ENCODE measurements at places on chromosomes 6 and 20. TPM values are rescaled to one million over a fixed set of nuclear protein-coding genes. Genes with fewer than 3 reads are reported as not detected.

Gene PPP1R14C
- not detected for total RNA-seq

Gene DUSP15
- total RNA-seq = 3.2 TPM

Gene SNRNP48
- 25.4 TPM for total RNA-seq

Gene POM121L2
- total RNA-seq = not detected

Gene NTSR1
- total RNA-seq = 0.54 TPM

Gene SLC22A16
- total RNA-seq = 0.42 TPM

DNA sequence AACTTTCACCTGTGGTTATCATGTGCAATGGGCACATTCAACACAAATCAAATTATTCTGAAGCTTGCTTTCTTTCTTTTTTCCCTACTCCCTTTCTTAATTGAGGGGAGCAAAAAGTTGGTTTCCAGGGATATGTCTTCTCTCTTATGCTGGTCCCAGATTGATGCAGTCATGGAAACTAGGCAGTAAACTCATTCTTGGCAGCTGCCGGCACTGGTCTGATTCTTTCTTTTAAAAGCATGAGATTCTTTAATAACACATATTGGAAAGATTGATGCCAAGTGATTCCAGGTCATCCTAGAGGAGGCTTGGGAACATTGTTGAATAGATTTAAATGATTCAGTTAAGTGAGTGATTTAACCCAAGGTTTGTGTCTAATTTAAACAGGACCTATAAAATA, 29.0 kb downstream of the PTPRA start:
- DNase-seq = no peak

DNA sequence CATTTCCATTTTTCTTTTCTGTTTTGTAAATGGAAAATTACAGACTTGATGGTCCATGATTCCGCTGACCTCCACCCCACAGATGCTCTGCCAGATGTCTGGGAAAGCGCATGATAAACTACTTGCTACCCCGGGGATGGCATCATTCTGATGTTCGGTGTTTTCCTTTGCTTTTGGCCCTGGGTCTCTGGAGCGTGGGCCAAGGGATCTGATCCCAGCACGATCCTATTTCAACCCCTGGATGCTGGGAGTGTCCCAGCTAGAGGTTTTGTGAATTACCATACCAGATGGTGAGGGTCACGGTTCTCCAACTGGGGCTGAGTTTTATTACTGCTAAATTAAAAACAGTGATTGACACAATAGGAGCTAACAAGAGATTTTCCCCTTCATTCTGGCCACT, 25.2 kb upstream of the MYLIP start:
- no peak for DNase-seq

GRCh38 chr20:62316331-62317166, 13.8 kb downstream of the ADRM1 start:
- DNase-seq = no peak

- no peak for DNase-seq
Observed at GRCh38 chr6:26465776-26466175, 8.0 kb downstream of the BTN2A1 start.

DNA sequence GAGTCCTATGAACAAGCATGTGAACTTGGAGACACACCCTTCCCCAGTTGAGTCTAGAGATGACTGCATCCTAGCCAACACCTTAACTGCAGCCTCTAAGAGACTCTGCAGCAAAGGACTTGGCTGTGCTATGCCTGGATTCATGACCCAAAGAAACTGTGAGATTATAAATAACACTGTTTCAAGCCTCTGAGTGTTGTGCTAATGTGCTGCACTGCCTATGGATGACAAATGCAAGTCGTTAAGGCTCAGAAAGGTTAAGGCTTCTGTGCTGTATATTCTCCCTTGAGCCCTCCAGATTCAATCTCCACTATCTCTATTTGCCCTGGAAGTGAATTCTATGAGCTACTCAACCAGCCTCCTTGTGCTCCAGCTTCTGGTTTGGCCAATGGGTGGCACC, 116.5 kb upstream of the CBLN4 start:
- no peak for DNase-seq

GRCh38 chr6:136160250-136160649, 89.9 kb downstream of the MTFR2 start:
- no peak for DNase-seq

DNA sequence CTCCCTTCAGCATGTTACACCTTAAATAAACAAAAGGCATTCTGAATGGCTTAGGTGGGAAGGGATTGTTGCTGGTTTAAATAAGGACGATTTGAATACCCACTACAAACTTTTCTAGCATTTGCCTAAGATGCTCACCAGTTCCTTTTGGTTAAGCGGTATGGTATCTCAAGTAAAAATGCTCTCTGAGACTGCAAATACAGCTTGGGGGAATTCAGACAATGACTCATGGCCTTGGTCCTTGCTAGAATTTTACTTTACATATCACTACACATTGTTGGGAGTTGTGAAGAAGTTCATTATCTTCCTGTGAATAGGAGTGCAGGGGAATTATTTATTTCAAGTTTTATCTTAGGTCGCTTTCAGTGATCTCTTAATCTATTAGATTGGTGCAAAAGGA, 670.7 kb downstream of the UTRN start:
- DNase-seq = peak; percentile 84

DNA sequence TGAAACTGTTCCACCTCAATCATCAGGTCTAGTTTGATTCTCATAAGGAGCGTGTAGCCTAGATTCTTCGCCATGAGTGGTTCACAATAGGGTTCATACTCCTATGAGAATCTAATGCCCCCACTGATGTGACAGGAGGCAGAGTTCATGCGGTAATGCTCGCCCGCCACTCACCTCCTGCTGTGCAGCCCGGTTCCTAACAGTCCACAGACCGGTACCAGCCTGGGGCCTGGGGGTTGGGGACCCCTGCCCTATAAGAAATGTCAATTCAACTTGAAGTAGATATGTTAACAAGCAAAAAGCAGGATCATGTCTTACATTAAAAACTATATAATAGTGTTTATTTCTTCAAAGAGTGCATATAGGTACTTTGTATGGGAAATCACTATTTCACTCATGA, 216.5 kb downstream of the COL19A1 start:
- no peak for DNase-seq

GRCh38 chr6:40356242-40356910, 230.8 kb downstream of the LRFN2 start:
- DNase-seq = peak; percentile 78

GRCh38 chr6:38505826-38506225, 133.9 kb downstream of the BTBD9 start:
- DNase-seq = no peak

- peak; percentile 69 for DNase-seq
Observed at GRCh38 chr6:125974214-125974866, 12.0 kb upstream of the TRMT11 start.

GRCh38 chr6:72175916-72176315, 289.6 kb downstream of the RIMS1 start:
- DNase-seq = no peak

GRCh38 chr6:87736809-87737540, 34.9 kb upstream of the AKIRIN2 start:
- DNase-seq = no peak

Data from M059J (cell line).